ENCODE measurements at places on chromosomes 11 and 22.

DNA sequence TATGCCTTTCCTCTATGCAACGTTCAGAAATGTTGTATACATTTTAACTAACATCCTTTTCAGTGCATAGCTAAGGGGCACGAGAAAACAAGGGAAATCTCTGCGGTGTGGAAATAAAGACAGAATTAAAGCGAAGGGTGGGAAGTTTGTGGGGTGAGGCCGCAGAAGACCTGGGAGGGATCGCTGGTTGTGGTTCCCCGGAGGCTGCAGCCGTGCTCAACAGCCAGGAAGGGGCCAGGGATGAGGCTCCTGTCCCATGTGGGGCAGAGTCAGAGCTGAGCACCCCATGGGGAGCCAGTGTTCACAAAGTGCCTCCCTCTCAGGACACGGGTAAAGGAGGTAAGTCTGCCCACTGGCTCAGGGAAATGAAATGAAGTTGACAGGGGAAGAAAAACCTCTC lies 67.5 kb downstream of the MYEOV start:
- DNase-seq: no peak

GRCh38 chr11:67301951-67302516 lies 1.3 kb upstream of the SSH3 start:
- no peak for DNase-seq

DNA sequence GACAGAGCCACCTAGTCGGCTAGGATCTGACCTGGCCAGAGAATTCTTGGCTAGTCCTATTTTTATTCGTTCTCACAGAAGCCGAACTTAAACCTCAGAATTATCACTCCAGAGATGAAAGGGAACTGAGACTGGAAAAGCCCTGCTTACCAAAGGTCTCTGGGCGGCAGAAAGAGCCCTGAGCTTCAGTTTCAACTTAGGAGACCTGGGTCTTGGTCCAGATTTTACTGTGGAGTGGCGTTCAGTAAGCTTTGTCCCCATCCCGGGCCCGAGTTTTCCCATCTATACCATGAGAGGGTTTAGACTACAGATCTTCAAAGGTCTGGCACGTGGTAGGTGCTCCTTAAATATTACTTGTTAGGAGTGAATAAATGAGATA lies 516 bp downstream of the NEU3 start:
- peak; percentile 4 for DNase-seq

- DNase-seq: no peak
These were observed 2.8 kb downstream of the PDGFB start for GRCh38 chr22:39241794-39242594.

DNA sequence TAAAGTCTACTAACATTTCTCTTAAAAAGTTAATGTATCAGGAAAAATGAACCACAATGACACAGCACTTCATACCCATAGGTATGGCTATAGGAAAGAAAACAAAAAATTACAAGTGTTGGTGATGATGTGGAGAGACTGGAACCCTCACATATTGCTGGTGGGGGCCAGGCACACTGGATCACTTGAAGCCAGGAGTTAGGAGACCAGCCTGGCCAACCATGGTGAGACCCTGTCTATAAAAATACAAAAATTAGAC lies 26.7 kb downstream of the TCF20 start:
- no peak for DNase-seq

GRCh38 chr11:121099885-121100284 lies 1.2 kb upstream of the TECTA start:
- no peak for DNase-seq

GRCh38 chr22:25843660-25844405 lies 101.8 kb downstream of the MYO18B start:
- DNase-seq: peak; percentile 13

DNA sequence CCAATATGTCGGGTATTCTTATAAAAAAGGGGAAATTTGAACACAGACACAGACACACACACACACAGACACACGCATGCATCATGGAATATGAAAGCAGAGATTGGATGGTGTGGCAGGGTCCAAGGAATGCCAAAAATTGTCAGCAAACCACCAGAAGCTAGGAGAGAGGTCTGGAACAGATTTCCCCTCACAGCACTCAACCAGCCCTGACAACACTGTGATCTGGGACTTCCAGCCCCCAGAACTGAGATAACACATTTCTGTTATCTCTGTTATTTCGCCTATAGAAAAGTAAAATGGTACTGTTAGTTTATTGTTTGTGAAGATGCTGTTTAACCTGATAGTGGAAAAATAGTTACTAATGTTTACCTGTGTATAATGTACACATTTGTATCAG lies 145.4 kb upstream of the ZBED5 start:
- DNase-seq: no peak

- no peak for DNase-seq
These were observed 65.1 kb upstream of the LDLRAD3 start for GRCh38 chr11:35878741-35879140.

DNA sequence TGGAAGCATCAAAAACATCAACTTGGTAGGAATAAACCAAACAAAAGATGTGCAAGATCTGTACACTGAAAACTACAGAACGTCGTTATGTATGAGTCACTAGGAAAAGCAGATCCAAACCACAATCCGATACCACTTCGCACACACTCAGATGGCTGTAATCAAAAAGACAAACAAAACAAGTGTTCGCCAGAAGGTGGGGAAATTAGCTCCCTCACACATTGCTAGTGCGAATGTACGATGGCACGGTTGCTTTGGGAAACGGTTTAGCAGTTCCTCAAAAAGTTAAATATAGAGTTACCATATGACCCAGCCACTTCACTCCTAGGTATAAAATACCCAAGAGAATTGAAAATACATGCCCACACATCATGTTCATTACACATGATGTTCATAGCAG lies 14.8 kb upstream of the CARD10 start:
- DNase-seq: no peak

- DNase-seq: no peak
These were observed 117.7 kb downstream of the GALNT18 start for GRCh38 chr11:11504071-11504470.

GRCh38 chr11:122319691-122320620 lies 203.9 kb upstream of the BLID start:
- DNase-seq: no peak

DNA sequence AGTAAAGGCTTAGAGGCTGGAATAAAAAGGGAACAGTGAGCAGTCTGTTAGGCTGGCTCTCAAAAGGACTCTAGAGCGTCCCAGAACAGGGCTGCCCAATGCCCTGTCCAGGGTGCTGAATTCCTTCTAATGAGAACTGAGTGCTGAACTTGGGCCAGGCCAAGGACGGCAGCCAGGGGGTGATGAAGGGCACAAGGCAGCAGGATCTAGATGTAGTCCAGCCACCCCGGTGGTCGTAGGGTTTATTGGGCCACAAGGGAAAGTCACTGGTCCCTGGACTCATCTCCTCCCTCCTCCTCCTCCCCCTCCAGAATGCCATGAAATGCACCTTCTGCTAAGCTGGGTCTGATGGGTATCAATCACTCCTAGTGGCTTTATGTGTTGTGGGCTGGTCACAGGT lies 19.2 kb downstream of the NPTXR start:
- peak; percentile 83 for DNase-seq

GRCh38 chr11:65262776-65263175 lies 1.0 kb downstream of the POLA2 start:
- DNase-seq: no peak

GRCh38 chr22:19997561-19998231 lies 18.9 kb downstream of the ARVCF start:
- DNase-seq: no peak

DNA sequence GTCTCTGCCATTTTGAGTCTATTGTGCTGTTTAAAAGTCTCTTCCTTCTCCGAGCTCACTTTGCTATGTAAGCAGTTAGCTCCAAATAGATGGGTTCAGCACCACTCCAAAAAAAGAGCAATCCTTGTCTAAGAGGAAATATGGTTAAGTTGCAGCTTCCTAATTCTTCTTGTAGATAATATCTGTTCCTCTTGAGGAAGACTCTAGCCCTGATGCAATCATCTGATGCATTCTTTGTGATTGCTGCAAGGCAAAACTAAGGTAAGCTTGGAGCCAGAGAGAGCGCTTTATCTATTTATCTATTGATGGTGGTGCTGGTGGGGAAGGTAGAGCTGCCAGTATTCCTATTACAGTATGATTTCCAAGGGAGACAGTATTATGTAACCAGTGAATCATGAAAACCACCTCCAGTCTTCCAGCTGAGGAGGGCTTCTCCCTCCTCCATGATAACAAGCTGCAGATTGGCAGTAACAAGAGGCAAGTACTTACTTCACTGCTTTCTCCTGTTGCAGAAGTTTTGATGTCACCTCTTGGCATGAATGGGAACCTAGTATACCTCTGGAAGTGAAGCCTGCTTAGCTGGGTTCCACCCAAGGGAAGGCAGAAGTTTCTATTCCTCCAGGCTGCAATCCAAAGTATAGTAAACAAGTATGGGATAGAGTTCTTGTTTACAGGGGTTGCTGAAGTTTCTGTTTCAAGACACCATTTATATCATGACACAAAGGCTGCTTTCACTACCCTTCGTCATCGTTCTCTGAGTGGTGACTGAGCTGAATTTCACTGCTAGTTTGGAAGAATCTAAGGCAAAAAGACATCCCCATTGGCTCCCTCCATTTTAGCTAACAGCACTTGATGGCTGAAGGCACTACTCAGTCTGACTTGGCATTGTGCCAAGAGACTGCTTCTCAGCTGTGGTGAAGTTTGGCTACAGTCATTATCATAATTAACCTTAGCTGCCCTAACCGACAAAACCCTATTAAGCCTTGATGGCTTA lies 49.7 kb downstream of the FDX1 start:
- no peak for DNase-seq

DNA sequence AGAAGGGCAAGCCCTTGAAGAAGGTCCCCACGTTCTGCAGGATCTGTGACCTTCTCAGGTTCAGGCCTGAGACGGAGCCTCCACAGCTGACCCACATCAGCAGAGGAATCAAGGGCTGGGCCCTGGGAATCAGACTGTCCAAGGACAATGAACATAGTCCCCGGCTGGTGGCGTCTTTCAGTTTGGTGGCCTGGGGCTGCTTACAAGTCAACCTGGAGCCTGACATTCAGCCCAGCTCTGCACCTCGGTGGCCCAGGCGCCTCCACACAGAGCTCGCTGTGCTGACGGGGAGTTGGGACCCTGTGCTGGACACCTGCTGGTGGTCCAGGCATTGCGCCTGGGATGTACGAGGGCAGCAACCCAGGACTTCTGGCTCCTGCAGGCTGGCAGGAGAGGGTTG lies 523.5 kb downstream of the TBC1D22A start:
- DNase-seq: no peak

- DNase-seq: no peak
These were observed 180.3 kb upstream of the E2F8 start for GRCh38 chr11:19420868-19421533.

GRCh38 chr11:65872586-65873317 lies at the start of gene EFEMP2:
TSS of gene EFEMP2 (minus strand) at chr11:65872800. CDS start at chr11:65872354, 446 bp downstream.
- no peak for DNase-seq

GRCh38 chr11:28289444-28289843 lies 181.3 kb downstream of the METTL15 start:
- DNase-seq: no peak

DNA sequence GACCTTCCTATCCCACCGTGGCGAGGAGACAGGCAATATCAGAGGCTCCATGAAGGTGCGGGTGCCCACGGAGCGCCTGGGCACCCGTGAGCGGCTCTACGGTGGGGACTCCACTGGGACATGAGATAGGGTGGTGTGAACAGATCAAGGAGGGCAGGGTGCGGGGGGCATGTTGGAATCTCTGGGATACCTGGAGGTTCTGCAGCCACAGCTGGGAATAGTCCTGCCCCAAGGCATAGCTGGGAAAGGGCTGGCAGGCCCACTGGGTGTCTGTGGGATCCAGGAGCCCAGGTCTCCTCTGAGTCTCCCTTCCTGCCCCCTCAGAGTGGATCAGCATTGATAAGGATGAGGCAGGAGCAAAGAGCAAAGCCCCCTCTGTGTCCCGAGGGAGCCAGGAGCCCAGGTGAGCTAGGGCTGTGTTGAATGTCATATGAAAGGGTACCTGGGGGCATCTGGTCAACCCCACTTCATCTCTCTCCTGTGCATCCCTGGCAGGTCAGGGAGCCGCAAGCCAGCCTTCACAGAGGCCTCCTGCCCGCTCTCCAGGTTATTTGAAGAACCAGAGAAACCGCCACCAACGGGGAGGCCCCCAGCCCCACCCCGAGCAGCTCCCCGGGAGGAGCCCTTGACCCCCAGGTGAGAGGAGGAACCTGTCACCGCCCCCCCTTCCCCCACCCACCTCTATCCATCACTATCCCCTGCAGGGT lies 8.5 kb downstream of the PHOX2A start:
- DNase-seq: no peak

DNA sequence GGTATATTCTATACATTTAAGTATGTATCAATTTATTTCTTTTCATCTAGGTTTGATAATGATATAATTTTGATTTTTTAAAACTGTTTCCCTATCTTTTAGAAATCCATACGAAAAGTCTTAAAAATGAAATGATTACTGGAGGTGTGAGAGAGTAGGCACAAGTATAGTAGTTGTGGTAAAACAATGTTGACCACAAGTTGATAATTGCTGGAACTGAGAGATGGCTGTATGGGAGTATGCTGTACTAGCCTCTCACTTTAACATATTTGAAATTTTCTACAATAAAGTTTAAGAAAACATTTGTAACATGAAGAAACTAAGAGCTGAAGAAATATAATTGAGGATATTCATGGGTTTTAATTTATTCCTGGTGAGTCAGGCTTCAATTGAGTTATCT lies 30.0 kb downstream of the FSHB start:
- no peak for DNase-seq

DNA sequence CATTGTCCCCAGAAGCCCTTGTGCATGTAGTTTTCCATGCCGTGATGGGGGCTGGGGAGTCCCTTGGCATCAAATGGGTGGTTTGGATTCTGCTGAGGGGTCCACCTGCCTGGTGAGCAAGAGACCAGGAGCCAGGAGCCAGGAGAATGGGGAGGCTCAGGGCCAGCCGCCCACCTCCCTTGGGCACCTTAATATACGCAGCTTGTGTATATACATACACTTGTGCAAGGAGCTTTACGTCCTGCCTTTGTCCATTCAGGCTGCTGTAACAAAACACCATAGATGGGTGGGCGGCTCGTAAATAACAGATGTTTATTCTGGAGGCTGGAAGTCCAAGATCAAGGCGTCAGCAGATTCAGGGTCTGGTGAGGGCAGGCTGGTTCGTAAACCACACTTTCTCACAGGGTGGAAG lies 62.5 kb downstream of the SMIM38 start:
- no peak for DNase-seq

GRCh38 chr22:28582806-28583205 lies 96.8 kb downstream of the TTC28 start:
- DNase-seq: peak; percentile 43

GRCh38 chr11:113001709-113002108 lies 40.5 kb downstream of the NCAM1 start:
- DNase-seq: no peak

DNA sequence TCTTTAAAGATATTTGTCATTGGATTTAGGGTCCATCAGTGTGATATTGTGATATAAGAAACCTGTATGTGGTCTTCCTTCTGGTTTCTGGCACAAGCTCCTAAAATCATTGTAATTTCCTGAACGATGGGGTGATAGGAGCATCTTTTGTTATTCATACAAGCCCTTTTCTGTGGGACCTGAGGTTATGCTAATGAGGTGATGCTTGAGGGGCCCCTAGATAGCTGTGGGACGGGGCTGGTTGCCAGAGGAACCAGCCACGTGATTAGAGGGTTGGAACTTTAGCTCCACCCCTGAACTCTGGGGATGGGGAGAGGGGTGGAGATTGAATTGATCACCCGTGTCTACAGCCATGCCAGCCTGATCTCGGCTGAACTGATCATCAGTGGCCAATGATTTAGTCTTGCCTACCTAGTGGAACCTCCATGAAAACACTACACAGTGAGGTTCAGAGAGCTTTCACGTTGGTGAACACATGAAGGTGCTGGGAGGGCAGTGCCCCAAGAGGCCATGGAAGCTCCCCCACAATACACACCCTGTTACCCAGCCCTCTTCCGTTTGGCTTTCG lies 62.8 kb downstream of the BCR start:
- no peak for DNase-seq
